Esophagus muscularis mucosa (tissue), 4 donors: ENCODE measurements at places on chromosomes 5 and 9. TPM values are rescaled to one million over a fixed set of nuclear protein-coding genes. Genes with fewer than 3 reads are reported as not detected.

The LHX3 gene
- not detected for total RNA-seq

The LRRC70 gene
- 3.6 TPM for total RNA-seq

The PCDHGB2 gene
- total RNA-seq: 5.7 TPM

The LIX1 gene
- total RNA-seq: 0.63 TPM

GRCh38 chr9:95381221-95381620, 63.7 kb upstream of the FANCC start:
- no peak overlapping the region for H3K27ac ChIP-seq
- no peaks in the 10 kb centered on the region for H3K4me1 ChIP-seq
- no peak overlapping the region for H3K4me3 ChIP-seq
- DNase-seq: no peak

DNA sequence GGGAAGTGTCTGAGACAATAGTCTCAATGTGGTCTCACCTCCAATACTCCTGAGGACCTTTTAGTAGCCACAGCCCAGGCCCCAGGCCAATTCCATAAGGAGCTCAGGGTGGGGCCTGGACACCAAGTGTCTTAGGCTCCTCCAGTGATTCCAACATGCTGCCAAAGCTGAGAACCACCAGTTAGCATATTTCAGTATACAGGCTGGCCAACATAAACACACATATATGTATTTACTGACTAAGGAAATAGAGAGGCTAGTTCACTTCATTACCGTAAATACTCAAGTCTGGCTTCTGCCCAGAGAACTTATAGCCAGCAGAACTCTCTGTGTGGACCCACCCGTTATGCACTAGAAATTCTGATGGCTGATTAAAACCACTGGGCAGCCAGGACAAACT, 24.1 kb downstream of the S1PR3 start:
- DNase-seq: peak; percentile 68
- H3K36me3 ChIP-seq: no peaks in the 10 kb centered on the region
- no peaks in the 10 kb centered on the region for H3K4me1 ChIP-seq
- H3K4me3 ChIP-seq: no peak overlapping the region
- H3K27me3 ChIP-seq: no peaks in the 10 kb centered on the region
- no peak overlapping the region for H3K27ac ChIP-seq

DNA sequence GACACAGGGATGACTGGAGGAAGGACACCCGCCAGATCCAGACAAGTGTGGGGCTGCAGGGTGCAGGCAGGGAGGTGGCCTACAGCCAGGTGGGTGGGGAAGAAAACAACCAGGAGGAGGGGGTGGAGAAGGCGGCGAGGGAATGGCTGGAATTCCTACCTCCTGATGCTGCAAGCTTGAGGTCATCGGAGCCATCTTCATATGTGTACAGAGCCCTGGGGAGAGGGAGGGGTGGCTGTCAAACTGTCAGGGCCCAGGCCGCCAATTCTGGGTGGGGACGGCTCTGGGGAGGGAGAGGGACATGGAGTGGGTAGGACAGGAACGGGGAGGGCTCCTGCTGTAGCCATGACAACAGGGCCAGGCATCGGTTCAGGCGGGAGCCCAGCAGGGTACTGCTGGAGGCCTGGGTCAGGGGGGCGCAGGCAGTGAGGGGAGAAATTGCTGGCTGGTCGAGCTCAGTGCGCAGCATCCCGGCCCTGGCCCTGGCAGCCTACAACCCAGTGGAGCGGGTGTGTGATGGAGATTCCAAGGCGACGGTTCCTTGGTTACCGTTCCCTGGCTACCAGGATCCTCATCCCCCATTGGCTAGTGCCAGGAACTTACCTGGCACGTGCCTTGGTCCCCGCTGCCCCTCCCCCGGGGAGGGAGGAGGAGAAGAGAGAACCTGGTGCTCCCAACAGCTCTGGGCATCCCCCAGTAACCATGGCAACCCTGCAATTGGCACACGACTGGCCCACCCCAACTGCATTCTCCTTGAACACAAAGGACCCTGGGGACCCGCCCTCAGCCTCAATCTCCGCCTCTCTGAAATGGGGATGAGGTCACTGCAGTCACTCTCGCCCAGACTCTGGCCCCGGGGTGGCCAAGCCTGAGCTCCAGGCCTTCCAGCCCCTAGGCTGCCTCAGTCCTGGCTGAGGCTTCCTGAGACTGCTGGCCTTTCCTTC, 4.5 kb downstream of the DBN1 start:
- peak overlapping the region; percentile 96 for H3K27ac ChIP-seq
- H3K4me1 ChIP-seq: peaks cover 53% of the 10 kb centered on the region
- no peaks in the 10 kb centered on the region for H3K27me3 ChIP-seq
- no peak for DNase-seq
- no peak overlapping the region for H3K4me3 ChIP-seq

DNA sequence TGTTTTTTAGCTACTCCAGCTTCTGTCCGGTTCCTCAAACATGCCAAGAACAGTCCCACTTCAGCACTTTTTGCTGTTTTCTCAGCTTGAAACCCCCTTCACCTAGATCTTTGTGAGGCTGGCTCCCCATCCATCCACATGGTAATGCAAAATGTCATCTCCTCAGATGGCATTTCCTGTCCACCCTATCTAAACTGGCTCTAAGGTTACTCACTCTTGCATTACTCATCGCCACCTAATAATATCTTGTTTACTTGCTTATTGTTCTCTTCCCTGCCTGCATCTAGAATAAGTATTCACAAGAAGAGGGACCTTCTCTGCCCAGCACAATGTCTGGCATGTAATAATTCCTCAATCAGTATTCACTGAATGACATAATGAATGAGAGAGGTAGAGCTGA, 220.1 kb downstream of the FAM114A2 start:
- no peaks in the 10 kb centered on the region for H3K27me3 ChIP-seq
- no peaks in the 10 kb centered on the region for H3K4me1 ChIP-seq
- DNase-seq: no peak
- no peak overlapping the region for H3K4me3 ChIP-seq

DNA sequence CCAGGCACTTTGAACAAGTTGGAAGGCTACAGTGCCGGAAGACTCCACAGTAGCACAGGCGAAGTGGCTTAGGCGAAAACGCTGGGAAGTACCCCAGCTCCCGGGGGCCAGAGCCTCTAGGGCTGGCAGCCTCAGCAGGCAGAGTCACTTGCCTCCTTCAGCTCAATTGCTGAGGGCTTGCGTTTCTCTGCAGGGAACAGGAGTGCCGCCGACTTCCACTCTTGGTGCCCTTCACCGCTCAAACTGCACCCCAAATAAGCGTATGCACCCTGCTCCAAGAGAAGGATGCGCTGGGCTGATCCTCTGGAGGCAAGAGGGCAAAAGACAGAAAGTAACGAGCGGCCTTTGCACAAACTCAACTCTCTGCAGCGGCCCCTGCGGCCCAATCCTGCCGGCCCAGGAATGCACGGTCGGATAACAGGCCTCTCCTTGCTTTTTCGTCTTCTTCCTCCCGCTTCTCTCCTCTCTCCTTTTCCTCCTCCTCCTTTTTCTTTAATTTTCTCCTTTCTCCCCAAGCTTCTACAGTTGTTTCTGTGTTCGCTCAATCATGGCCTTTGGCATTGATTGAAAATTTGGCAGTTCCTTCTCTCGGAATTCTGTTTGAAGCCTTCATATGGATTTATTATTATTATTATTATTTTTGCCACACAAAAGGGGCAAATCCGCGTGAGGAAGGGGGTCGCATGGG, 1.1 kb upstream of the S1PR3 start:
- peak overlapping the region; percentile 97 for H3K27ac ChIP-seq
- peaks cover 4% of the 10 kb centered on the region for H3K27me3 ChIP-seq
- peak overlapping the region; percentile 100 for H3K4me3 ChIP-seq
- no peaks in the 10 kb centered on the region for H3K36me3 ChIP-seq

GRCh38 chr5:162256711-162257110, 189.1 kb downstream of the GABRG2 start:
- no peaks in the 10 kb centered on the region for H3K4me1 ChIP-seq
- H3K36me3 ChIP-seq: no peaks in the 10 kb centered on the region
- no peak overlapping the region for H3K4me3 ChIP-seq
- no peaks in the 10 kb centered on the region for H3K27me3 ChIP-seq
- no peak for DNase-seq
- no peak overlapping the region for H3K27ac ChIP-seq

GRCh38 chr5:143542798-143543144, 139.3 kb upstream of the NR3C1 start:
- no peaks in the 10 kb centered on the region for H3K4me1 ChIP-seq
- no peak overlapping the region for H3K4me3 ChIP-seq
- no peaks in the 10 kb centered on the region for H3K36me3 ChIP-seq
- H3K27me3 ChIP-seq: no peaks in the 10 kb centered on the region
- DNase-seq: no peak

- no peaks in the 10 kb centered on the region for H3K4me1 ChIP-seq
- H3K4me3 ChIP-seq: no peak overlapping the region
- peaks cover 22% of the 10 kb centered on the region for H3K27me3 ChIP-seq
- peak; percentile 87 for DNase-seq
These were observed 236.9 kb downstream of the NSG2 start for GRCh38 chr5:174282391-174282790.

GRCh38 chr5:88666761-88667495, 216.1 kb downstream of the MEF2C start:
- peaks cover 16% of the 10 kb centered on the region for H3K4me1 ChIP-seq
- no peak overlapping the region for H3K27ac ChIP-seq
- H3K27me3 ChIP-seq: peaks cover 97% of the 10 kb centered on the region

- H3K36me3 ChIP-seq: no peaks in the 10 kb centered on the region
- no peaks in the 10 kb centered on the region for H3K27me3 ChIP-seq
- peaks cover 3% of the 10 kb centered on the region for H3K4me1 ChIP-seq
- no peak for DNase-seq
These were observed 6.0 kb downstream of the C9orf40 start for GRCh38 chr9:74946686-74947085.

DNA sequence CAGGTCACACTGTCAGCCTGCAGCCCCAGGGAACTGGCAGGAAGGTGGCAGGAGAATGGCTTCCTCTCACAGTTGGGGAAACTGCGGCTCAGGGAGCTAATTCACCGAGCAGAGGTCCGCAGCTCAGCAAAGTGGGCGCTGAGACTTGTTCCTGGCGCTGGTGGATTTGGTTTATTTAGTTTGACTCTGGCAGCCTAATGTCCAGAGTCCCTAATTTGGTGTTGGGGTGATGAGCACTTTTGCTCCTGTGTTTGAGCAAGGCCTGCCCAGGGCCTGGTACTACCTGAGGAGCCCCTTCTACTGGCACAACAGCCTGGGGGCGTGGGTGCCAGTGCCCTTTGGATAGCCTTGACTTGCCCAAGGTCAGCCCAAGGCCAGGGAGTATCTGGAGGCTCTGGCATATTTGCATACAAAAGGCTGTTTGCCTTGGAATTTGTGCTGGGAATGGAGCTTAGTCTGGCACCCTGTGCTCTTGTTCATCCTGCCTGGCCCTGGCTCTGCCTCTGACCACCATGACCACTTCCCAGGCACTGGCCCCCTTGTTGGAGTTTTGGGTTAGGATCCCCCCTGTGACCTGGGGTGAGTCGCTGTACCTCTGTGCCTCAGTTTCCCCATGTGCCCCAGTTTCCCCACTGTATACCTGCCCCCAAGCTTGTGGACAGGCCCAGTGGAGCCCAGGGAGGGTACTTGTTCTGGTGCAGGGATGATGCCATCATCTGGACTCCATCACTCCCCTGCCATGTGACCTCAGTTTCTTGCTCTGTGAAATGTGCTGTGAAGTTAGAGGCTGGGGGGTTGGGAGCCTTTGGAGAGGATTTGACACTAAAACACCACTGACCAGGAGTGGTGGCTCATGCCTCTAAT, 1.4 kb downstream of the SUSD3 start:
- DNase-seq: no peak
- H3K27me3 ChIP-seq: no peaks in the 10 kb centered on the region
- no peak overlapping the region for H3K27ac ChIP-seq
- peak overlapping the region; percentile 53 for H3K4me3 ChIP-seq
- H3K36me3 ChIP-seq: no peaks in the 10 kb centered on the region

DNA sequence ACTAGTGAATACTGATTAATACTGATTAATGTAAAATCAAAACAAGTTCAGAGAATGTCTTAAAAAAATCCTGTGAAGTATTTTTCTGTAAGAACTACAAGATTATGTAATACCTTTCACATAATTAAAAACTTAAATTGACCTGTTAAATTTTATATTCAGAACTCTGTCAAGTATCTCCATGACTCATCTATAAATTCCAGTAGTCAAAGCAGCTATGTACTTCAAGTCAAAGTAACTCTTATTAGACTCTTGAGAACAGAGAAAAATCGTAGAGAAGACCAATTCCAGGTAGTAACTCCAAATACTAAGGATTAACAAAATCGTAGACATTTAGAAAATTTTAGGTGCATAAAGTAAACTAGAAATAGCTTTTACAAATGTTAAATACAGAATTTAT, 77.1 kb downstream of the HOMER1 start:
- H3K4me3 ChIP-seq: no peak overlapping the region
- no peak for DNase-seq
- H3K27ac ChIP-seq: no peak overlapping the region
- no peaks in the 10 kb centered on the region for H3K27me3 ChIP-seq
- H3K36me3 ChIP-seq: no peaks in the 10 kb centered on the region

GRCh38 chr9:133597316-133597957, 11.8 kb downstream of the FAM163B start:
- no peak overlapping the region for H3K4me3 ChIP-seq
- no peak overlapping the region for H3K27ac ChIP-seq
- H3K36me3 ChIP-seq: no peaks in the 10 kb centered on the region

GRCh38 chr9:96777426-96777864, 442 bp downstream of the ZNF510 start:
- no peak for DNase-seq
- no peaks in the 10 kb centered on the region for H3K27me3 ChIP-seq
- peak overlapping the region; percentile 79 for H3K27ac ChIP-seq
- H3K4me1 ChIP-seq: peaks cover 21% of the 10 kb centered on the region
- H3K4me3 ChIP-seq: peak overlapping the region; percentile 77

GRCh38 chr5:142500227-142500905, 175.5 kb upstream of the SPRY4 start:
- DNase-seq: no peak
- H3K36me3 ChIP-seq: no peaks in the 10 kb centered on the region
- no peak overlapping the region for H3K27ac ChIP-seq
- H3K4me3 ChIP-seq: no peak overlapping the region
- peaks cover 16% of the 10 kb centered on the region for H3K4me1 ChIP-seq
- H3K27me3 ChIP-seq: no peaks in the 10 kb centered on the region
